ENCODE measurements at places on chromosomes 4 and X.
A peak's percentile ranks its signal among the peaks of the same experiment; 100 is the strongest.

GRCh38 chr4:107901213-107901934, 30.0 kb upstream of the CYP2U1 start:
- no peak for DNase-seq

GRCh38 chr4:136113921-136114320, 1418.4 kb downstream of the PCDH18 start:
- no peak for DNase-seq

DNA sequence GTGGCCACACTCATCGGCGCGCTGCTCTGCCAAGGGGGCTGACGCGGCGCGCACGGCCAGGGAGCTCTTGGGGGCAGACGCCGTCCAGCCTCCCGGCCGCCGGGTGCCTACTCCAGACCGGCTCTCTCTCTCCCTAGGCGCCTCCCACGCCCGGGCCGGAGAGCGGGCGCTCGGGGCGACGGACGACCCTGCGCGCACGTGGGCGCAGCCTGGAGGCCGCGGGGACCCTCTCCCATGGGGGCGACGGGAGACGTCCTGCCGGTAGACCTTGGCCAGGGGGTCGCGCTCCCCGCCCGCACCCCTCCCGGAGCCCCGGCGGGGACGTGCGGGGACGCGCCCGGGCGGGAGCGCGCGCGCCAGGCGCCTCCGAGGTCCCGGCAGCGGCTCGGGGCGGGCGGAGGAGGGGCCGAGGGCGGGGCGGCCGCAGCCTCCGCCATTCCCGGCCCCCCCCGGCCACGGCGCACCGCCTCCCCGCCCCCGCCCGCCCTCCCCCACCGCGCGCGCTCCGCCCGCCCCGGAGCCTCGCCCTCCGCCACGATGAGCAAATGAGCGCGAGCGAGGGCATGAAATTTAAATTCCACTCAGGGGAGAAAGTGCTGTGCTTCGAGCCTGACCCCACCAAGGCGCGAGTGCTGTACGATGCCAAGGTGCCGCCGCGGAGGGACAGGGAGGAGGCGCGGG, at the start of gene MSL3:
Gene MSL3 (plus strand): TSS at position 519 of the 681 bp plus-strand sequence. CDS start 27 bp downstream, at position 546.
- DNase-seq: peak; percentile 53

- no peak for DNase-seq
Measured at GRCh38 chr4:99161373-99162099, 17.4 kb upstream of the ADH4 start.

DNA sequence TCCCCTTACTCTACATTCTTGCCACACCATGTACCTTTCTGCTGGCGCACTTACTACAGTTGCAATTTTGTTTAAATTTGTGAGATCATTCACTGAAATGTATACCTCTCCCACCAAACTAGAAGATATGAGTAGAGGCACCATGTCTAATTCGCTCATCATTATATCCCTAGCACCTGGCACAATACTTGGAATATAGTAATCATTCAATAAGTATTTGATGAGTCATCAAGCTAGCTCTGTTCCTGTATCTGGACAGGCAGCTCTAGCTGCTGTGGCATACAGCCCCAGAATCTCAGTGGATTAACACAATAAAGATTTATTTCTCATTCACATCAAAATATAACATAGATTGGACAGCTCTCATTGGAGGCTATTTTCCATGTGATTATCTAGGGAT, 245.9 kb downstream of the IDS start:
- DNase-seq: no peak

DNA sequence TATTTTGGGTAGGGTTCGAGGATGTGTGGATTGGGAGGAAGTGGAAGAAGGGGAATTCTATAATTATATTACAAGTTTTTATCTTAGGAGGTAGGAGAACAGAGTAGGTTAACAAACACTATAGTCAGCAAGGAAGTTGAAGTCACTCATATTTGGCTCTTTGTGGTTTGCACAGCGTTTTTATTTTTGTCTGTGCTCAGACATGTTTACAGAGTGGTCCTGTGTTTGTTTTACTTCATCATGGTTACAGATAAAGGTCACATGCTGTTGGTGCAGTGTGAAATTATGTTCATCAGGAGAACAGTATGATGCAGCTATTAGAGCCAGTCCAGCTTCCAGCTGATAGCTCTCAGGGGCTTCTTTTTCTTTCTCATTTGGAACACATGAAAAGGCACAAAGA, 299.9 kb upstream of the SFRP2 start:
- DNase-seq: no peak

DNA sequence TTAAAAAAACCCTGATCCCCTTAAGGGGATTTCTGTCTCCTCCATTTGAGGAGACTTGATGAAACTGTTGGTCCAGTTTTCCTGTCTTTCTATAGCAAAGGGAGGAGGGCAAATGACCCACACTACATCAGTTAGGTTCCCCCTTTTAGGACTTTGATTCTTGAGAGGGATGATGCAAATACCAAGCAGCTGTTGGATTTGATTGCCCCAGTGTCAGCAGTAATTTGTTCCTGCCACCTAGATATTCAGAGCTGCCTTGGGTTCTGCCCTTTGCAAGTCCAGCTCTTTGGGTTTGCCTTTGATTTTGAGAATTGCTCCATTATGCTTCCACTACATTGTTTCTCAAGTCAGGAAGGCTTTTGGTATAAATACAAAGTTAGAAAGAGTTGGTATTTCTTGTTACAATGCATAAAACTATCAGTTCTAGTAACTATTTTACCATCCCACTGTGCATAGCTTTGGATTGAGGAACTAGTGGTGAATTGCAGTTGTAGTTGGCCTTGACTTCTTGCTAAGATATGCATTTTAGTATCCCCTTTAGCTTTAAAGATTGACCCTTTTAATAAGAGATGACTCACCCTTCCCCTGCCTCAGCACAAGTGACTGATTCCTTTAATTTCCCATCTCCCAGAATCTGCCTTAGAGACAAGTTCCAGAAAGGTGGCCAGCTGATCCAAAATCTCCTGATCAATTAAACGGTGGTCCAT, 24.3 kb upstream of the ZNF330 start:
- no peak for DNase-seq

GRCh38 chr4:128287141-128287870, at the start of gene PGRMC2:
PGRMC2 (minus strand) TSS chr4:128287813; CDS start chr4:128287790, 23 bp downstream.
- no peak for DNase-seq

DNA sequence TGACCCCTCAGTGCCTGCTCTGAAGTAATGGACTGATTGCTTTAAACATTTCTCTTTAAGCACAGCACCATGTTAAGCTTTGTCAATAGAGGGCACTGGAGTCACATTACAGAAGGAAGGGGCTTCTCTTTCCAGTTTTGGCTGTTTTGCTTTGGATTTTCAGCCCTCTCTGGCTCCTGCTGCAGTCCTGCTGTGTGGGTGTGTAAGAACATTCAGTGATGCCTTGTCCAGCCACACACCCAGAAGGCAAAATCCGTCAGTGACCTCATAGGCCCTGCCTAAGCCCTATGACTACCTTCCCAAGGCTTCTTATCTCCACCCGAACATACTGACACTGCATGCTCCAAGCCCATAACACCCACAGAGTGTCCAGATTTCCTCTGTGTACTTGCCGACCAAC, 215.3 kb upstream of the CTSO start:
- no peak for DNase-seq

DNA sequence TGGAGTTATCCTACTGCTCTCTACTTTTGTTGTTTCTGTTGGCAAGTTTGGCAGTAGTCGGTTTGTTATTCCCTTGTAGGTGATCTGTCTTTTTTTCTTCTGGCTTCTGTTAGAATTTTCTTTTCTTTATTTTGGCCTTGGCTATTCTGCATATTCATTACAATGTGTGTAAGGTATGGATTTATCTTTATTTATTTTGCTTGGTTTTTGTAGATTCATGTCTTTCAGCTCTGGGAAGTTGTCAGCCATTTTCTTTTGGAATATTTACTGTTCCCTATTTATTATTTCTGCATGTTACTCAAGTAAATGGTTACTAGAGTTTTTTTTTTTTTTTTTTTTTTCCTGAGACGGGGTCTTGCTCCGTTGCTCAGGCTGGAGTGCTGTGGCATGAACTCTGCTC, 12.6 kb downstream of the ADD1 start:
- DNase-seq: no peak

- no peak for DNase-seq
Measured at GRCh38 chr4:15914291-15914690, 24.2 kb downstream of the FGFBP1 start.

DNA sequence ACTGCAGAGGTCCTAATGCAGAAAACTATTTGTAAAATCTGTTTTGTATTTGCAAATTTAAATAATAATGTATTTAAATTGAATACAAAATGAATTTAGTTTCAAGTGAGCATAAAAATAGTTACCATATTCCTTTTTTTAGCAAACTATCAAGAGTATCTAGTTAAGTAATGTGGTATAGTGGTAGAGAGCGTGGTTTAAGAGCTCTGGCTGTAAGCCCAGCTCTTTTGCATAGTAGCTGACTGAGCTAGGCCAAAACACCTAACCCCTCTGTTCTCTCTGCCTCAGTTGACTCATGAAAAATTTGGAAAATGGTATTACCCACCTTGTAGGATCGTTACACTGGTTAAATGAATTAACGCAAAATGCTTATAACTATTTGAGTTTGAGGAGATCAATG, 18.1 kb upstream of the ADAD1 start:
- DNase-seq: no peak

DNA sequence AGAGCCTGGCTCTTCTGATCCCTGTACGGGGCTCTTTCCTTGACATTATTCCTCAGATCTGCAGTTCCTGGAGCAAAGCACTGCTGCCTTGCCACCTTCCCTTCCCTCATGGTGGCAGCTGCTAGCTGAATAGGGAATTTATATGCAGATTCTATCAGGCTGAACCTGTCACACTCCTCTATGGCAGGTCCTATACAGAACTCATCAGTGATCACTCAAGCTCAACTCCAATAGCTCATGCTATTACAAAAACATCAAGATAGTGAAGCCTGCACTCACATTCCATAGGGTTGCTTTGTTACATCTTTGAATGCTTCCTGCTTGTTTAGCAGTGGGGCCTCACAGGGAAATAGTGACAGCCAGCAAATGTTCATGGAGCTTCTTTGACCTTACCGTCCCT, 71.7 kb downstream of the SLC2A9 start:
- DNase-seq: no peak

GRCh38 chrX:40153345-40154249, 55.8 kb upstream of the BCOR start:
- peak; percentile 49 for DNase-seq

- no peak for DNase-seq
Measured at GRCh38 chrX:129690435-129690834, 35.7 kb upstream of the APLN start.

DNA sequence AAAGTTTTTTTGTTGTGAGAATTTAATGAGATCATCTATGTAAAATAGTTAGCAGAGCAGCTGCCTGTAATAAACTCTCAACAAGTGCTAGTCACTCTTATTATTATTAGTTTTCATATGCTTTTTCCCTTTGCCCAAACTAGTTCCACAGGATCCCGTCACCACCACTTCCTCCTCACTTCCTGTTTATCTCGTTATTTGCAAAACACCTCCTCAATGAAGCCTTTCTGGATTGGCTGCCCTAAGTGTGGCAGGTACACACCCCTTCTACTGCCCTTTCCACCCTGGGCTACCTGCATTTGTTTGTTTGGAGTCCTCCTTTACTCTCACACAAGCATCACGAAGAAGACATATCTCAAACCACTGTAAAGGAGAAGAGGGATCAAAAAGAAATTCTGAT, 54.4 kb upstream of the KLF3 start:
- no peak for DNase-seq

DNA sequence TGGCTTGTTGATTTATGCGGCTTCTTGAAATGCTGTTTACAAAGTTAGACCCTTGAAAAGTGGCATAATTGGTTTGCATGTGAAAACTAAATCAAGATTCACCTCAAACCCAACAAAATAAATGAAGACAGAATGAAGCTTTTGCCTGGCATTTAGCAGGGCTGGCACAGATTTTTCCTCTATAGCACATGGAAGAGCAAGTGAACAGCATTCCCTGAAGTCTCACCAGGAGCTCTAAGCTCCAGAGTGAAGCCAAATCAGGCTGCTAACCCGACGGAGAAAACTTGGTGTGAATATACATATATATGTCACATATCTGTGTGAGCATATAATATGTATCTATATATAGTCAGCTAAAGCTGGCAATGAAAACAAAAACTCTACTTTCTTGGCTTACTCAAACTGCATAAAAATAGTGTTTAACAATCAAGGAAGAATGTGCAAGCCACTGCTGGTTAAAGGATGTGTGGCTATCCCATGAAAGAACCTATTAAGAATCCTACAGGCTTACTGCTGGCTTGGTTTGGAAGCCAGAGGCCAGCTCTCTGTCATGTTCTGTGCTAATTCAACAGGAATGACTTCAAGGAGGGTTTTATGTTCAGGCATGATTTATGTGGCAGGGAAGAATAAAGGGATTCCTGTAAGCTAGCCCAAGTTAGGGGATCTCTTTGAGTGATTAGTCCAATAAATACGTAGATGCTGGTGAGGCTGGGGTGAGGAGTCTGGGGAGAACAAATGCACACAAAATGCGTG, 69.9 kb downstream of the MFAP3L start:
- DNase-seq: no peak

GRCh38 chr4:88791274-88791673, 93.6 kb upstream of the NAP1L5 start:
- no peak for DNase-seq

DNA sequence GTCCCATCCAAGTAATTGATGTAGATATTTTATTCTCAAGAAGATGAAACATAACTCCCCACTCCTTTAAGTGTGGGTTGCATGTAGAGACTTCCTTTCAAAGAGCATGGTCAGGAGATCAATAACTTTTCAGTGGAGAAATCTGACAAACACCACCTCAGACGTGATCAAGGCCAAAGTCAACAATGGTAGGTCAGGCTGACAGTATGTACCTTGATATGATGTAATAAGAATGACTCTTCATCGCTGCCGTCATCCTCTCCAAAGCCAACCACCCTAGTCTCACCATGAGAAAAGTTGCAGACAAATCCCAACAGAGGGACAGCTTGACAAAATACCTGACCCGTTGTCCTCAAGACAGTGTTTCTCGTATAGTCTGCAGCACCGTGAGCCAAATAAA, 67.3 kb upstream of the DHRSX start:
- DNase-seq: no peak

GRCh38 chr4:2054217-2054616, 4.9 kb upstream of the NAT8L start:
- DNase-seq: no peak

GRCh38 chr4:3340038-3340699, 47.3 kb downstream of the RGS12 start:
- no peak for DNase-seq

GRCh38 chrX:865422-865821, 234.8 kb downstream of the SHOX start:
- no peak for DNase-seq

- no peak for DNase-seq
Measured at GRCh38 chr4:87965501-87965975, 10.0 kb upstream of the SPP1 start.

GRCh38 chrX:80876877-80877276, 67.2 kb upstream of the BRWD3 start:
- no peak for DNase-seq
